ENCODE measurements at places on chromosomes 6 and 20.
A peak's percentile ranks its signal among the peaks of the same experiment; 100 is the strongest.

- no peak for DNase-seq
Measured at GRCh38 chr20:58938541-58938940, 42.5 kb upstream of the NELFCD start.

GRCh38 chr6:47967843-47968242 is 143.2 kb downstream of the PTCHD4 start:
- DNase-seq = no peak

GRCh38 chr6:105324386-105324950 is 78.4 kb downstream of the PREP start:
- DNase-seq = no peak

GRCh38 chr20:44552950-44553908 is 29.1 kb upstream of the PKIG start:
- no peak for DNase-seq

DNA sequence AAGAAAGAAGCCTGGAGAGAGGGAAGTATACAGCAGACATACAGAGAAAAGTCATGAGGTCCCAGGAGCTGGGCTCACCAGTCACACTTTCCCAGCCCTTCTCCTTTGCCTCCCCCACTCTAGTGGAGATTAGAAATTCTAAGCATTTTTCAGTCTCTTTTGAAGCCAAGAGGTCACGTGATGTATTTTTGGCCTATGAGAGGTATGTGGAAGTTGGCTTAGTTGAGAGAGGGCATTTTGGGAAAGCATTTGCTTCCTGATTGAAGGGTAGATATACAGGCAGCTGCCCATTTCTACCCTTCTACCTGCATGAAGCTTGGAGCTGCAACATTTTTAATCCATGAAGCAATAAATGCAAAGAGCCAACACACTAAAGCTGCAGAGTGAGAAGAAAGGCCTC is 106.0 kb upstream of the TNFAIP3 start:
- no peak for DNase-seq

DNA sequence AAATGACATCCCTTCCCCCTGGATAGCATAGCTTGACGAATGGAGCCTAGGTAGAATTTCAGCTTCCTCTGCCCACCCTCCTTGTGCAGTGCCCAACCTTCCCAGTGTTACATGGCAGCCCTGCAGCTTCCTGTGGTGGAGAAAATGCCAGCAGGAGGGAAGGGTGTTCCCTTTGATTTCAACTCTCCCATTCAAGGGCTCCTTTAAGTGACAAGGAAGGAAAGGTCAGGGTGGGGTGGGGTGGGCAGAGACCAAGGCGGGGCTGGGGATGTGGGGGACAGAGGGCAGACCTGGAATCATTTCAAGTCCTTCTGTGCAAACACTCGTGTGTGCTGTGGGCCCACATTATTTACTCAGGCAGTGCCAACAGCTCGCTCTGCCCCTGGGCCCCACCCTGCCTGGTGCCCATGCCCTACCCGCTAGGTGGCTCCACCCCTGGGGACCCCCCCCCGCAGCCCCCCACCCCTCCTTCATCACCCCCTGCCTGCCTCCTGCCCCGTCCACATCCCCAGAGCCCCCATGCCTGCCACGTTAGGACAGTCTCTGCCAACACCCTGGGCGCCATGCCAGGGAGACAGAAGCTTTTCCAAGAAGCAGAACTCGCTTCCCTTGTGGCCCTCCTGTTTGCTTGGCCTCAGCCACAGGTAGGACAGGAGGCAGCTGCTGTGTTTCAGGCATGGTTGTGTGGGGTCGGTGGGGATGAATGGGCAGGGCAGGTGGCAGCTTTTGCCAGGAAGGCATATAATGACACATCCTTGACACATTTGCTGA is 9.4 kb downstream of the SPDEF start:
- DNase-seq = no peak

DNA sequence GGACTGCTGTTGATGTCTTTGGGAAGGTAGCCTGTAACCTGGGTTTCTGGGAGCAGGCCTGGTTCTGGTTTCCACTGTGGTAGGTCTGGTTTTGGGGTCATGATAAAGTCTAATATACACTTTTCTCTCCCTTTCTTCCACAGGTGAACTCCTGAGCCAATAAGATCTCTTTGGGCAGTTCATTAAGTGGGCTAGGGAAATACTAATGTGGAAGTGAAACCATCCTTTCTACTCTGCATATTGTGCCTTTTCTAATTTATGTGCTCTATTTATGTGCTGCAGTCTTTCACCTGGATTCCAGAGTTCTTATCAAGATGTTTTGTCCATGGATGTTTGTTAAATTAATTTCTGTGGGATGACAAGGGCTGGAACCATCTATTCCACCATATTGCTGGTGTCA is 165.7 kb upstream of the PTPRK start:
- no peak for DNase-seq

GRCh38 chr6:73586416-73586974 is 65.7 kb upstream of the EEF1A1 start:
- DNase-seq = no peak

DNA sequence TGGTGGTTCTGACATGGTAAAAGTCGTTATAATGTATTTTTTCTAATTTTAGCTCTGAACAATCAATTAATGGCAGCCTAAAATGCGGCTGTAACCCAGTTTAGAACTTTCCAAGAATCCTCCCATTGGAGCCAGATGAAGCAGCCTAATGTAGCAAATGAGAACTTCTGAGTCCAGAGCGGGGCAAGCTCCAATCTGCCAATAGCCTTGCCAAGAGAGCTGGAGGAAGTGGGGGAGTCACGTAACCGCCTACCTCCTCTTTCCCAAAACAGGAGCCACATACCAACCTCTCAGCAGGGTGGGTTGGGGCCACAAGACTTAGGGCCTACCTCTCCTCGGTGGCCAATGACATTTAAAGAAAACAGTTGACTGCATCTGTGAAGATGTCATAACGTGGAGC is 230.6 kb downstream of the SOD2 start:
- DNase-seq = no peak

- DNase-seq = no peak
Measured at GRCh38 chr6:81814370-81815076, 62.0 kb upstream of the TENT5A start.

DNA sequence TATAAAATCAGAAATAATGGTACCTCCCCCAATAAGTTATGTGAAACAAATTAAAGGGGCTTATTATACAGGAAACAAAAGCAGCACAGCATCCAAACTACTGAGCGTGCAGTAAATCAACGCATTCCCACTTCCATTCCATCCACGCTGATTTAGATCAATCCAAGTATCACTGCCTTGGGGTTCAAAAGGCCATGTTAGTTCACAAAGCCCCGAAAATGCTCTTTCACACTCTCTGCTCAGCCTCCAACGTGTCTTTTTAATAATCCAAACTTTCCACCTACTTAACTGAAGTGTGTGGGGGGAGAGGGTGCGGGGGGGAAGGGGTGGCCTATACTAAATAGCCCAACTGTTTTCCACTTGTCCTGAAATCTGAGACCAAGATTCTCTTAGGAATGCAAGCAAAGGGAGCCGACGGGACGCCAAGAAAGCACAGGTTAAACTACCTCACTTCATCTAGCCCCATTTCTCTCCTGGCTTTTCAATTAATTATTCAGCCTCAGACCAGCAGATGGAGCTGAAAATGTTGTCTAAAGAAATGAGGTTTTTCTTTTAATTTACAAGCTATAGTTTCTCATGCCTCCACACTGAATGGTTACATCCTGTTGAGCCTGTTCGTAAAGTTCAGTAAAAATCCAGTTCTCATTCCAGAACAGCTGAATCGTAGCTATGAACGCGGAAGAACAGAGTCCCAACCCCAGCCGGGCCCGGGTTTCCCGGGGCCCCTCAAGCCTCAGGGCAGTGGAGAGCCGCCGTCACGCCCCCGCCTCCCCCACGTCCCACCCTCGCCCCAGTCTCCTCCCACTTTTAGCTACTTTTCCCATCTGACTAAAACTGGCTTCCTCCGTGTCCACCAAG is 1.0 kb upstream of the NXT1 start:
- DNase-seq = peak; percentile 25

DNA sequence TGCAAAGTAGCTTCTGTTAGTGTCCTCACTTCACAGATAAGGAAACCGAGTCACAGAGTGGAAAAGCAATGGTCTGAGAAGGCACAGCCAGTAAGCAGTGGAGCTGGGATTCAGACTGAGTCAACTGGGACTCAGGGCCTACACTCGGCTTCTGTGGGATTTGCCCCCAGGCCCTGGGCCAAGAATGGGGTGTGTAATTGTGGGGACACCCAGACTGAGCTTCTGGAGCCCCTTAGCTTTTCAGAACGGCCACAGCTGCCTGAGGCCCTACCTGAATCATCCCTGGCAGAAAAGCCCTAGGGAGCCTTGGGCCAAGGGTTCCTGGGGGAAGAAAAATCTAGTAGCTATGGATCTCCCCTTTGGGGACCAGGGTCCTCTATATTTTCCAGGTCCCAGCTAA is 6.5 kb downstream of the ANGPT4 start:
- DNase-seq = no peak

GRCh38 chr20:35093267-35093884 is 769 bp upstream of the TRPC4AP start:
- DNase-seq = no peak

Measured in WTC11 (cell line).